ENCODE measurements at places on chromosomes 4 and X.

DNA sequence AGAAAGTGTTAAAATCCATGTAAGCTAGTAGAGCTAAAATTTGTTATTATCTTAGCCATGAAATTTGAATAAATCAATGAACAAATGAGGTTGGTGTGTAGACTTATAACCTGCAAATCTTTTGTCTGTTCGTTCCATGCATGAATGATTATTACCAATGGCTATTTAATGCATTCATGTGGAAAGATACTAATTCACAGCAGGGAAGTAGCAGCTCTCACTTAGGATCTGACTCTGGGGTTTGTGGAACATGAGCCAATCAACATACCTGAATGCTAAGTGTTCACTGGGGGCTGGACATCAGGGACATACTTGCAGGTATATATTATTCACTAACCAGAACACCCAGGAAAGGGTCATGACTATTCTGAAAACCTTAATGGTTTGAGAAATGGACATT lies 444.1 kb downstream of the STIM2 start:
- H3K4me1 ChIP-seq, result no peaks in the 10 kb centered on the region
- H3K27me3 ChIP-seq, result no peaks in the 10 kb centered on the region
- H3K36me3 ChIP-seq, result no peaks in the 10 kb centered on the region

- DNase-seq, result peak; percentile 15
- peaks cover 6% of the 10 kb centered on the region for H3K27me3 ChIP-seq
- H3K4me3 ChIP-seq, result no peak overlapping the region
- no peak overlapping the region for H3K27ac ChIP-seq
These were observed 97.6 kb upstream of the NKX1-1 start for GRCh38 chr4:1503583-1504471.

GRCh38 chr4:180041576-180041975 lies 2201.6 kb upstream of the TENM3 start:
- no peaks in the 10 kb centered on the region for H3K4me1 ChIP-seq
- H3K27me3 ChIP-seq, result peaks cover 3% of the 10 kb centered on the region
- no peak for DNase-seq
- H3K4me3 ChIP-seq, result no peak overlapping the region

- DNase-seq, result peak; percentile 55
- peaks cover 51% of the 10 kb centered on the region for H3K27me3 ChIP-seq
- no peak overlapping the region for H3K27ac ChIP-seq
- no peak overlapping the region for H3K4me3 ChIP-seq
These were observed 59.9 kb downstream of the CPZ start for GRCh38 chr4:8652181-8653078.

GRCh38 chr4:2243681-2244380 lies 1.9 kb upstream of the HAUS3 start:
- no peak for DNase-seq
- no peak overlapping the region for H3K27ac ChIP-seq
- no peak overlapping the region for H3K4me3 ChIP-seq
- H3K36me3 ChIP-seq, result peaks cover 21% of the 10 kb centered on the region

DNA sequence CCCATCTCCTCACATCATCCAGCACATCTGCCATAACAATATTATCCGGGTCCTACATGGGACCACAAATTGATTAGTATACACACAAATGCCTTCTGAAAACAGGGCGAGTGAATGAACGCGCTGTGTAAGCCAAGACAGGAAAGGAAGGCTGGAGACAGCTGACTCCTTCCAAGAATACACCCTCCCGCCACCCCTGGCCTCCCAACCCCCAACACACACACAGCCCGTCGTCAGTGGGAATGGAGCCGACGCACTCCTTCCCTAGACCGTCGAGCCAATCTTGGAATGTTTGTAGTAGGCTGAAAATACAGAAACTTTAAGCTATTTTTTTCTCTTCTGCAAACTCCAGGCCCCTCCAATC lies 319 bp upstream of the MAGEH1 start:
- no peaks in the 10 kb centered on the region for H3K27me3 ChIP-seq
- H3K4me1 ChIP-seq, result no peaks in the 10 kb centered on the region
- H3K4me3 ChIP-seq, result peak overlapping the region; percentile 37
- H3K36me3 ChIP-seq, result no peaks in the 10 kb centered on the region
- no peak for DNase-seq
- no peak overlapping the region for H3K27ac ChIP-seq

- no peak overlapping the region for H3K27ac ChIP-seq
- no peaks in the 10 kb centered on the region for H3K27me3 ChIP-seq
- H3K4me3 ChIP-seq, result no peak overlapping the region
- no peaks in the 10 kb centered on the region for H3K36me3 ChIP-seq
- H3K4me1 ChIP-seq, result no peaks in the 10 kb centered on the region
These were observed 6.8 kb upstream of the ANOS1 start for GRCh38 chrX:8738588-8739189.

DNA sequence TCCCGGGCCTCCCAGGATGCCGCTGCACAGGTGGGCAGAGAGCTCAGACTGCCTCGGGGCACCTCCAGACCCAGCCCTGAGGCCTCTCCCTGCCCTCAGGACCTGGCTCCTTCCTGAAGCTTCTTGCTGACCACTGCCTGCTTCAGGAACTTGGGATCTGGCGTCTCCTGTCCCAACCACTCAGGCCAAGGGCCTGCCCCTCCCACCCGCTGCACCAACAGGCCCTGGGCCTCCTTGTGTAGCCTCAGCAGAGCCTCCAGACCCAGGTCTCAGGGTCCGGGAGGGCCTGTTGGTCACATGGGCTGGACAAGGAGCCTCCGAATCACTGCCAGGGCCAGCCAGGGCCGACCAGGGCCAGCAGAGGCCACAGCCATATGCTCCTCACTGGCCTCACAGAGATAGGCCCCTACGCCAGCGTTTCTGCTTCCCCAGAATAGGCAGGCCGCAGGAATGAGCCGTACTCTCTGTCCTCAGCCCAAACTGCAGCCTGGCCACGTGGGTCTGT lies 2.8 kb downstream of the MXD4 start:
- peaks cover 23% of the 10 kb centered on the region for H3K36me3 ChIP-seq
- no peak overlapping the region for H3K4me3 ChIP-seq
- peak overlapping the region; percentile 56 for H3K27ac ChIP-seq
- peaks cover 15% of the 10 kb centered on the region for H3K4me1 ChIP-seq
- no peaks in the 10 kb centered on the region for H3K27me3 ChIP-seq

DNA sequence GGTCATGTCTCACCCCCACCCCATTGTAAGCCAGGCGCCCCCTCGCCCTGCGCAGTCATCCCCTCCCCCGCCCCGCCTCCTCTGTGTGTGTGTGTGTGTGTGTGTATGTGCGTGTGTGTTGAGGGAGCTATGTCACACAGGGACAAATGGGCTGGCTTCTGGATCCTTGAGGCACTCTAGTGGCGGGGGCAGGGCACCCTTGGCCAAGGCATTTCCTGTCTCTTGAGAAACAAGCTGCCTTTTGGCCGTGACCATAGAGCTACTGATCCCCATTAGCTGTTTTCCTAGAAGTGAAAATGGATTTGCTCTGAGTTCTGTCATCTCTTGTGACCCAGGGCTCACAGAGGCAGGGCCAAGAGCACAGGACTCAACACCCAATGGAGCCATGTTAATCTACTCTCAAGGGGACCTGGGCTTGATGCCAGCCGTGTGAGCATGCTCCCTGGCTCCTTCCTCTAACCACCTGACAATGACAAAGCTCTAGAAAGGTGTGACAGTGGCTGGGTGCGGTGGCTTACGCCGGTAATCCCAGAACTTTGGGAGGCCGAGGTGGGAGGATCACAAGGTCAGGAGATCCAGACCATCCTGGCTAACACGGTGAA lies 162.5 kb upstream of the BCOR start:
- no peaks in the 10 kb centered on the region for H3K27me3 ChIP-seq
- H3K36me3 ChIP-seq, result no peaks in the 10 kb centered on the region
- H3K4me3 ChIP-seq, result no peak overlapping the region
- no peaks in the 10 kb centered on the region for H3K4me1 ChIP-seq
- no peak overlapping the region for H3K27ac ChIP-seq

- DNase-seq, result no peak
- H3K27ac ChIP-seq, result no peak overlapping the region
- no peaks in the 10 kb centered on the region for H3K27me3 ChIP-seq
- peaks cover 25% of the 10 kb centered on the region for H3K4me1 ChIP-seq
- no peak overlapping the region for H3K4me3 ChIP-seq
- no peaks in the 10 kb centered on the region for H3K36me3 ChIP-seq
These were observed 32.0 kb downstream of the LIMCH1 start for GRCh38 chr4:41569961-41570360.
